NCI-H1694 (cell line): ENCODE measurements at places on chromosomes 4 and X.

DNA sequence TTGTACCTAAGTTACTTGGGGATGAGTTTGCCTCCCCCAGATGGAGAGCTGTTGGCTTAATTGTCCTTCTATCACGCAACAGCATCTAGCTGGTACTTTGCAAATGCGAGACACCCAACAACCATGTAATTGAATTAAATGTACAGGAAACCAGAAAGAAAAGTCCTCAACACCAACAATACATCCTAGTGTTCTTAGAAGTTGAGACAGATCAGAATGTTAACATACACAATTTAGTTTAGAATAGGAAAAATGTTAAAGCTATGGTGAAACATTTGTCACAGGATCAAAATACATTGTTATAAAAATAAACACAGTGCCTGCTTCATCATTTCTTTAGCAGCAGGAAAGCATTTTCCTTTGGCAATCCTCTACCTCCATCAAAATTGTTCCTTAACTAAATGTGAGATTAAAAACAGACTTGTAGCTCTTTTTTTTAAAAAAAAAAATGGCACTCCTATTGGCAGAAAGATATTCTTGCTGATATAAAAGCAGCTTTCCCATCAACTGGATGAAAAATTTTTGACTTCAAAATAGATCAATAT lies 163.1 kb upstream of the MID1 start:
- DNase-seq, result no peak

- DNase-seq, result no peak
These were observed 696.9 kb downstream of the PCDH7 start for GRCh38 chr4:31417040-31417439.

GRCh38 chr4:82519072-82519471 lies 42.7 kb downstream of the TMEM150C start:
- DNase-seq, result no peak

DNA sequence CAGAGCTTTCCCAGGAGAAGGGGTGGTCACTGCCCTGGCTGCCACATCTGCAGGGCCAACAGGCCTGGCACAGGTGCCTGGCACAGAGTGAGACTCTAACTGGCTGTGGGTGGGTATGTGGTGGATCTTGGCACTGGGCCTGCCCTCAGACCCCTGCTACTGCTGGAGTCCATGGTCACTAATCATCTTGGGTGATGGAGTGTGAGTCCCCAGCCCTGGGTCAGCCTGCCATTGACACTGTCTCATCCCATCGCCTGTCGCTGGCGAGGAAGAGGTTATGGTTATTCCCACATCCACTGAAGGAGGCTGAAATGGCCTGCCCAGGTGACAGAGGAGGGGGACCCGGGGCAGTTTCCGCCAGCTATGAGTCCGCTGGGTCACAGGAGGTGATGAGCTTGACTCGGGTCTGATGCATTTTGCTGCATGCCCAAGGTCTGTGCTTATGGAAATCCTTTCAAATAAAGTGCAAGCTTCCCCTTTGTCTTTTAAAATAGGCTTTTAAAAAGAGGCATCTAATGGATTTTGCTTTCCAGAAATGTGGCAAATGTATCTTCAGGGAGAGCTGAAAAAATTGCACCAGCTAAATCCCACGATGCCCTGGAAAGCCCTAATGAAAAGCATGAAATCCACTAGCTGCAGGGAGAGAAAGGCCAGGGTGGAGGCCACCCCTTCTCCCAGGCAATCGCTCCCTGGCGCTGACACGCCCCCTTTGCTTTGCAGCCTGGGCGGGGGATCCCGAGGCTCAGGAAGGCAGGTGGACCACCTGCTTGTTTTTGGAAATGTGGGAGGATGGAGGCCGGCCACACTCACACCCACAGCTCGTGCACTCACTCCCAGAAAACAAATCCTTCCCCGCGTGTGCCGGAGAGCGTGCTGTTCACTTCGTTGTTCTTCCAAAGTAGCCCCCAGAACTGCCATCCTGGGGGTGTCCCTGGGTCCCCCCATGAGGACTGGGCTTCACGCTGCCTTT lies 54.9 kb downstream of the ABLIM2 start:
- DNase-seq, result no peak

- no peak for DNase-seq
These were observed 653.2 kb upstream of the GALNT7 start for GRCh38 chr4:172515266-172515879.

- DNase-seq, result no peak
These were observed 15.9 kb upstream of the NOCT start for GRCh38 chr4:138999666-139000065.

DNA sequence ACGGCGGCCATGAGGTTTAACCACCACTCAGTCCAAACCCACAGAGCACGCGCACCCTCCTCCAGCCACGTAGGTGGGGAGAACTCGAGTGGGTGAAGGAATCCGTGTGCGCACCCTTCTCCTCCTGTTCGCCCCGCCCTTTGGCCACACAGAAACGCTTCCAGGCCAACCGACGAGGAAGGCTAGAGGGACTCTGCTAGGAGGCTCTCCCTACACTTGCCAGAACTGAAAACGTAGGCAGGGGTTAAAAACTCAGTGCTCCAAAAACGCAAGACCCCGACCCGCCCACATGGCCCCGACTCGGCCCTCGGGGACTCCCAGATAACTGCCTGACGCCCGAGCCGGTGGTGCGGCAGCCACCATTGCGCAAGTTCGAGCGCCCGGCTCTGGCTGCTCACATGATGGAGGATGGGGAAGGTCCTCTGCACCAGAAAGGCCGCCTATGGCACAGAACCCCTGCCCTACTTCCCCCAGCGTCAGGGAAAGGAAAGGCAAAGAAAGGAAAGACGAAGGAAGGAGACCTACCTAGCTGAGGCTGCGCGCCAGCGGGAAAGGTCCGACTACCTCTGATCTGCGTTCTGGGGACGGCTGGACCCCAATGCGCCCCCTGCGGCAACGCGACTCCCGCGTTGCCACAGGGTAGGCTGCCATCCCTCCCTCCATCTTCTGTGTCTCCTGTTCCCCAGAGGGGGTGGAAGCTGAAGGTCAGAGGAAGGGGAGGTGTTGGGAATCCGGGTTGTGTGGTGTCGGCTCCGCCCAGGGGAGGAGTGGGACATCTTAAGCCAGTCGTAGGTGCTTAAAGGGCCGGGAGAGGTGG lies 201.9 kb upstream of the AGTR2 start:
- DNase-seq, result peak; percentile 76

GRCh38 chr4:6273661-6273990 lies 4.0 kb downstream of the WFS1 start:
- no peak for DNase-seq

DNA sequence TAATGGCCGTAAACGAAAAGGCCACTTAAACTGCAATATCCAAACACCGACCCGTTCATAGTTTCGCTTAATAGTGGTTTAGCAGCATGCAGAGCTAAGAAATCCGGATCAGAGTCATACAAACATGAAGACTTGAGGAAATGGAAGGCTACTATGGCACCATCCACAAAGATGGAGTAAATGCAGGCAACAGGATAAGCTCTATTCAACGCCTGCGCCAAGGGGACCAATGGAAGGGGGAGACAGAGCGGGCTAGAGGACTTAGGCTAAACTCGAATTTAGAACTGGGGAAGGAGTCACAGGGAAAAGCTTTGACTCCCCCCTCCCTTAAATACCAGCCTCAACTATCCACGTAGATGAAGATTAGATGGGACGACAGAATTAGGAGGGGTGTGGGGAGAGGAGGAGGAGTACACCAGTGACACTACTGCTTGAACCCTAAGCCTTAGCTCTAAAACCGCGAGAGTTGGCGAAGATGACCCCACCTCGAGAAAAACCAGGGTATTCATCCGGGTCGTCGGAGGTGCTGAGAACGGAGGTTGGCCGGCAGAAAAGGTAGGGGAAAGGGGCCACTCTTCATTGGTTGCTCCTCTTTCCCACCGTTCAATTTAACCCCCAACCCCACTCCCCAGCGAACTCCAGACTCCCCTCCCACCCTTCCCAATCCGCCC lies 3.5 kb downstream of the HUWE1 start:
- peak; percentile 23 for DNase-seq

GRCh38 chr4:22532896-22533295 lies 17.0 kb upstream of the ADGRA3 start:
- no peak for DNase-seq

DNA sequence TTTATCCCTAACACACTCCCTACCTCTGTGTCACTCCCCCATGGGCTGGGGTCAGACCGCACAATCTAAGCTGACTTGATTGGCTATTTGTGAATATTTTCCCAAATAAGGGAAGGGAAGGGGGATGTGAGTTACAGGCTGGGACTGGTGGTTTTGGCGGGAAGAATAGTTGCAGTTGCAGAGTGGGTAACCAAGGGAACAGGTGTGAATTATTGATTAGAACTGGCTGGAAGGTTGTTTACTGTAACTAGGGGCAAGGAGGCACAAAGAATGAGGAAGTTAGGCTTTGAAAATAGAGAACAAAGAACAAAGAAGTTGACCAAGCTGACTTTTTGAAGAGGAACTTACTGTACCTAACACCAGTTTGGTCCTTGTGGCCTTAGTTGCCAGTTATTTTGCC lies 88.0 kb upstream of the XAGE2 start:
- no peak for DNase-seq

GRCh38 chr4:65050786-65051185 lies 619.5 kb downstream of the EPHA5 start:
- DNase-seq, result no peak

- no peak for DNase-seq
These were observed 35.3 kb downstream of the CXCL1 start for GRCh38 chr4:73904491-73904890.

DNA sequence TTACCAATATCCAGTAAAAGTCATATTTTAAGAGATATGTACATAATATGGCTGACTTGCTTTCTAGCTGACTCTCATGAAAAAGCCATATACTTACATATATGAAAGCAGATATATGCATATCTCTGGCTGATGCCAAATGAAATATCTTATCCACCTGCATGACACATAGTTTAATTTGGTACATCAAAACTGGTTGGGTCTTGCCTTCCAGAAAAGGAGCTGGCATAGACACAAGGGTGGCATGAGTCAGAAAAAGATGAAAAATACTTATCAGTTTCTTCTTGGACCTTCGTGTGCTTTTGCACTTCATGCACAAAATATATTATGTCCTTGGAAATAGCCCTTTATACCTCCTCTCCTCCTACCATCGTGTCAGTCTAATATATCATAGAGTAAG lies 32.1 kb downstream of the TIGD4 start:
- no peak for DNase-seq

DNA sequence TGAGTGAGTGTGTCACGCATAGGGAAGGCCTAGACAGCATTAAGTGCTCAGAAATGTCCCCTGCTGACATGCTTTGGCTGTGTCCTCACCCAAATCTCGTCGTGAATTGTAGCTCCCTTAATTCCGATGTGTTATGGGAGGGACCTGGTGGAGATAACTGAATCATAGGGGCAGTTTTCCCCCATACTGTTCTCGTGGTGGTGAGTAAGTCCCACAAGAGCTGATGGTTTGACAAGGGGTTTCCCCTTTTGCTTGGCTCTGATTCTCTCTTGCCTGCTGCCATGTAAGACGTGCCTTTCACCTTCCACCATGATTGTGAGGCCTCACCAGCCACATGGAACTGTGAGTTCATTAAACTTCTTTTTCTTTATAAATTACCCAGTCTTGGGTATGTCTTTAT lies 78.0 kb downstream of the NSUN7 start:
- DNase-seq, result no peak

GRCh38 chr4:155040031-155040430 lies 168.4 kb upstream of the NPY2R start:
- DNase-seq, result no peak

DNA sequence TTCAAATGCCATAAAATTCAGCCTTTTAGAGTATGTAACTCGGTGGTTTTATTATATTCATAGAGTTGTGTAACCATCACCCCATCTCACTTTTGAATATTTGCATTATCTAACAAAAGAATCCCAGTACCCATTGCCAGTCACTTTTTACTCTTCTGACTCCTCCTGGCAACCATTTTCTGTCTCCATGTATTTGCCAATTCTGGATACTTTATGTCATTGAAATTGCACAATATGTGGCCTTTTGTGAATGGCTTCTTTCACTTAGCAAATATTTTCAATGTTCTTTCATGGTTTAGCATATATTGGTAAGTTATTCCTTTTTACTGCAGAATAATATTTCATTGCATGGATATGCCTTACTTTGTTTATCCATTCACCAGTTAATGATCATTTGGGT lies 79.9 kb downstream of the SLIT2 start:
- DNase-seq, result no peak

GRCh38 chrX:116232833-116233232 lies 62.3 kb downstream of the AGTR2 start:
- DNase-seq, result no peak

GRCh38 chr4:125547836-125548235 lies 233.1 kb downstream of the FAT4 start:
- DNase-seq, result no peak

DNA sequence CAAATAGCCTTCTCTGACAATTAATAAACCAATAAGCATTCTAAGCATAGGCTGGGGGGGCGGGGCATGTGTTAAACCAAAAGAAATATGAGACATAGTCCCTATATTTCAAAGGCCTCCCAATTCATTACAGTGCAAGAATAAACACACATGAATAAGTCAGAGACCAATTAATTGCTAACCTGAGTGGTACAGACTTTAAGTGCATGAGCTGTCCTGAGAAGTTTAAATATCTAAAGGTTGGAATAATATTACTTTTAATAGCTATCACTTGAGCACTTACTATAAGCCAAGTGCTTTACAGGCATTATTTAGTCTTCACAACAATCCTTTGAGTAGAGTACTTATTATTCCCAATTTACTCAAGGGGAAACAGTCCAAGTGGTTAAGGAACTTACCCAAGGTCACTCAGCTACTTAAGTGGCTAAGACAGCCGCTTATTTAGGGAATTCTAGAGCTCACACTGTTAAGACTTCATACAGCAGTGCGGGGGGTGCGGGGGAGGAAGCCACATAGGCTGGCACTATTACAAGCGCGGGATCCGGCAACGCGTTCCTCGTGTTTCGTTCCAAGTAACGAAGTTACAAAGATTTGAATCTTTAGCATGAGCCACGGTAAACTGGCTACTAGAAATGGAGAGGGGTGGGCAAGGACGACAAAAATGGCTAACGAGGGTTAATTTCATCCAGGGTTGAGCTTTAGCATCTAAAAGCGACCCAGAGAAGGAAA lies 1.4 kb downstream of the THOC2 start:
- DNase-seq, result no peak

DNA sequence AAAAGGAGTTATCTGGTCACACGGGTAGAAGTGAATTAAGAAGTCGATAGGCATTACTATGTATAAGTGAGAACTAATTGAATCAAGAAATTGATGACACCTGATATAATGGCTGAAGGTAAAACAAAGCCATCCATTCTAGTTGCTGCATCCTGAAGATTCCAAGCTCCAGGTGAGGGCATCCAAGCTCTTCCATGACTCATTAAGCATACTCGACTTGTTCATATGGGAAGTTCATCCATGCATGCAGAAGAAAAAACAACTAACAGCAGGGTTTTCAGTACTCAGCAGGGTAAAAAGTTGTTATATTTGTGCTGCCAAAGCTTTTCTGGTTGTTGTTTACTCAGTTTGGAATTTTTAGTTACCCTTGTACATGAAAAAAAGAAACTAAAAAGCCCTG lies 508.0 kb upstream of the CXorf51A start:
- no peak for DNase-seq

- no peak for DNase-seq
These were observed 197.6 kb upstream of the GYPA start for GRCh38 chr4:144338148-144338547.
